Activated naive CD8-positive, alpha-beta T cell treated with anti-CD3 and anti-CD28 coated beads, Interleukin-2, amount 50 U/mL, for 16 hours (primary cell): ENCODE measurements at places on chromosomes 2 and 18.

- no peak for DNase-seq
Observed at GRCh38 chr2:49240608-49241007, 86.3 kb upstream of the FSHR start.

DNA sequence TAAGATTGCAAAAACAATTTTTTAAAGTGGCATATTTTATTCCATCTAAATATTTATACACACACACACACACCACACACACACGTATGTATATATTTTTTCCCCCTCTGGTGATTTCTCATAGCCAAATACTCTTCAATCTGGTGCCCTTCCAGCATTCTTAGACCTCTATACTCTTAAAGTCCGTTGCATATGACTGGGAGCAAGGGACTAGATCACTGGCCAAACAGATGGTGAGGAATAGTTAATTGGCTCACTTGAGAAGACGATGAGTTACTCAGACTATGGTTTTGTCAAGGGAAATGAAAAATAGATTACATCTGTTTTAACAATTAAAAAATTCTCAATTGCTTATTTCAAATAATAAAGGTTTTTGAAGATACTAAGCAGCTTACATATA lies 512.5 kb upstream of the LRRTM4 start:
- no peak for DNase-seq

DNA sequence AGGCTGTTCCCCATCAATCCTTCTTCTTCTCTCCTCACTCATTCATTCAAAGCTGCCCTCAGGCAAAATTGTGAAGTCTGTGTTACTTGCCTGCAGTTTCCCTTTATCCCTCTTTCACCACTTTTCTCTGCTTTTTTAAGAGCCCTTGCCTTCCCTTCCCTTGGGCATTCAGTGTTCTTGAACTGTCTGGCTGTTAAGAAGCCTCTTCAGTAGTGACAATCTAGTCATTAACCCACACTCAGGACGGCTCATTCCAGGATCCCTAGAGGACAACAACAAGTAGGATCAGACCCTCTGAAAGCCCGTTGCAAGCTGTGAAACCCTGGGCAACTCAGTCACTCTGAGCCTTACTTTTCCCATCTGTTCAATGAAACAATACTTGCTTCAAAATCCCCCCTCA lies 615.7 kb downstream of the EPHA4 start:
- no peak for DNase-seq

- no peak for DNase-seq
Observed at GRCh38 chr18:12394428-12394827, 13.3 kb upstream of the PRELID3A start.

- no peak for DNase-seq
Observed at GRCh38 chr2:75710220-75710576, 517 bp downstream of the GCFC2 start.

- DNase-seq = no peak
Observed at GRCh38 chr2:192828175-192828574, 633.4 kb upstream of the TMEFF2 start.

DNA sequence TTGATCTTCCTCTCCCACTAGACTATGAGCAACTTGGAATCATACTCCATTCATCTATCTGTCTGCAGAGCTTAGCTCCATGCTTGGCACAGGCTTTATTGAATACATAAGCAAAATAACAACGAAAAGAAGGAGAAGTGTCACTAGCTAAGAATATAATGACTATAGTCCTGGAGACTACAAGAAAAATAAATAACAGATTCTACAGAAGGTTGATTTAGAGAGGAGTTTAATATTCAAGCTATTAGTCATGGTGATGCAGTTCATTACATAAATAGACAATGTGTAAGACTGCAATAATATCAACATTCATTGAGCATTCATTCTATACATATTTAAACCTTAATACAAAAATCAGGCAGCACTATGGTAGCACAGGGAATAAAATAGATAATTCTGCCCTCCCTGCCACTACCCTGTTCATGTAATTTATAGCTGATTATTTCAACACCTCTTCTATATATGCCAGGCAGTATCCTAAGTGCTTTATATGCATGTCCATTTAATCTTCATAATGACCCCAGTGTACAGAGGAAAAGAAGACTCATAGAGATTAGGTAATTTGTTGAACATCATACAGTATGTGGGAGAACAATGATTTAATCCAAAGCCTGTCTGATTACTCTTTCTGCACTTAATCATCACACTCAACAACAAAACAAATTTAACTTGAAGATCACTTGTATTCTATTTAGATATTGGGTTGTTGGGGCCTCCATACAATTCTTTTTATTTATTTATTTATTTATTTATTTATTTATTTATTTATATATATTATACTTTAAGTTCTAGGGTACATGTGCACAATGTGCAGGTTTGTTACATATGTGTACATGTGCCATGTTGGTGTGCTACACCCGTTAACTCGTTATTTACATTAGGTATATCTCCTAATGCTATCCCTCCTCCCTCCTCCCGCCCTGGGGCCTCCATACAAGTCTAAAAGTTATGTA lies 165.3 kb downstream of the RNF152 start:
- no peak for DNase-seq

DNA sequence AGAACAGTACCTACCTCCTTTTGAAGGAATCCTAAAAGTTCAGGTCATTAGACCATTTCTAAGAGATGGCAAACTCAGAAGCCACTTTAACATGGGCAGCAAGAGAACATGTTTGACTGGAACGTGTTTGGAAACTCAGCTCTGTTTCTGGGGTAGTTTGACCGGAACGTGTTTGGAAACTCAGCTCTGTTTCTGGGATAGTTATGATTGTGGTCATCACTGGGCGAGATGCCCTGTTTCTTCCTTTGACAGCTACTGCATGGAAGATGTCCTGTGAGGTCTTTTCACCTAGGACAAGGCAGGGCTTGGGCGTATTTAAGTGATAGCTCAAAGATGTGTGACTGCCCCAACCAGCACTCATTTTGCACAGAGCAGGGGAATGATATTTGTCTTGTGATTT lies 19.9 kb upstream of the SERPINB13 start:
- DNase-seq = no peak

DNA sequence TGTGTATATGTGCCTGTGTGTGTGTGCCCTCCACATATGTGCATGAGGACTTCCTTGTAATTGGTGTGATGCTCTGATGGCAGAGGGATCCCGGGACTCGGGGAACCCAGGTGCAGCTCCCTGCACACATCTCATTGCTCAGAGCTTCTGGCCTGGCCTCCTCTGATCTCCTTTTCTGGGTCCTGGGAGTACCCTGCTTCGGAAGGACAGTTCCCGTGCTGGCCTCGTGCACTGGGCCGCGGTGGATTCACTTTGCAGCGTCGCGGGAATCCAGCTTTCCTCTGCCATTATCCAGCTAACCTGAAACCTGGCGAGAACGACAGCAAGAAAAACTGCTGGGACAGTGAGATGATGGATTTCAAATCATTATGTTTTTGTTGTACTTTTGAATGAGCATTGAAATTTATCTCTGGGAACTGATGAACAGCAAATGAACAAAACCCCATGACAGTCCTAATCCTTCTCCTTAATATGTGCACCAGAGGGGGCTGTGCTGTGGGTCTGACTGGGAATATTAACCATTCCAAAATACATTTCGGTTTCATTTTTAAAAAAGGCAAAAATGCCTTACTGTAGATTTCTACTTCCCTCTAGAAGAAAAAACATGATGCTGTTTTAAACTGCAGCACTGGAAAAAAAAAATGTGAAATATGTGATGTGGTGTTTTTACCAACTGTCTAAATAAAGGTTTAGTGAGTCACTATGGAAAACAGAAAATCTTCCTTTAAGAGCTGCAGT lies 78.2 kb downstream of the PTGR3 start:
- DNase-seq = no peak

- no peak for DNase-seq
Observed at GRCh38 chr2:224892574-224893204, 149.6 kb downstream of the DOCK10 start.

DNA sequence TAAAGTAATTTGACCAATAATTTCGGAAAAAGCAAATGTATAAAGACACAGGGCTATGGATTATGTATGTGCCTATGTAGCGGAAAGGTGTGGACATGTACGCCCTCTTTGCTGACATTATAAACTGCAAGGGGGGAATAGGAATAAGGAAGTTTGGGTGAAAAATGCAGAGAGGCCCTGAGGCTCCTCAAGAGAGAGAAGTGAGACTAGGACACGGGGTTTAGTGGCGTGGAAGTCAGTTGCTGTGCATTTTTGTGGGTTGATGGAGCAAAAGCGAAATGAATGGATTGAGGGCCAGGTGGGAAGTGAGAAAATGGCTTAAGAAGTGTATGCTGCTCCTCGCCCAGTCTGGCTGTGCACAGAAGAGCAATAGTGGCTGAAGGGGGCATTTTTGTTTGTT lies 96.2 kb upstream of the B3GNT7 start:
- DNase-seq = no peak

- DNase-seq = no peak
Observed at GRCh38 chr18:60200558-60200957, 172.0 kb downstream of the MC4R start.

- DNase-seq = no peak
Observed at GRCh38 chr2:73259276-73259675, 25.0 kb downstream of the FBXO41 start.
